Heart right ventricle (tissue), 16 donors: ENCODE measurements at places on chromosomes 5 and 9. TPM values are rescaled to one million over a fixed set of nuclear protein-coding genes. Genes with fewer than 3 reads are reported as not detected.

C5orf46 gene
- total RNA-seq, result 5.1 TPM

DNA sequence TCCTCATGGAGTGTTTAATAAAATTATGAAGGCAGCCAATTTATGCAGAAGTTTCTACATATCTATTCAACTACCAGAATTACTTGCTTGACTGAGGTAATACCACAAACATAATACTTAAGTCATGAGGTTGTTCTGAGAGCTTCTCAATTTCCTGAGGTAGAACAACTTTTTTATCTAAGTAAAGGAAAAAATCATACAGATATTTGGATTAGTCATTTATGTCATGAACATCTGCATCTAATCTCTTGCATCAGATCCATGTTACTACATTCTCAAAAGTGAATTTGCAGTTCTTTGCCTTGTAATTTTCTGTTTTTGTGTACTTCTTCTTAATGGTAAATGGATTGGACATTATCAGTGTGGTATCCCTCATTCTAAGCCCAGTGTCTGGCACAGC is 60.4 kb upstream of the RGMB start:
- no peak for DNase-seq
- no peaks in the 10 kb centered on the region for H3K4me1 ChIP-seq

GRCh38 chr5:107640568-107640967 is 30.2 kb downstream of the EFNA5 start:
- no peaks in the 10 kb centered on the region for H3K4me1 ChIP-seq
- H3K36me3 ChIP-seq, result no peaks in the 10 kb centered on the region
- no peak overlapping the region for H3K27ac ChIP-seq
- no peaks in the 10 kb centered on the region for H3K27me3 ChIP-seq

GRCh38 chr5:122144236-122144635 is 14.9 kb downstream of the ZNF474 start:
- H3K4me1 ChIP-seq, result no peaks in the 10 kb centered on the region
- H3K27me3 ChIP-seq, result no peaks in the 10 kb centered on the region
- no peak overlapping the region for H3K27ac ChIP-seq
- DNase-seq, result no peak
- H3K36me3 ChIP-seq, result no peaks in the 10 kb centered on the region
- no peak overlapping the region for H3K4me3 ChIP-seq

ENTR1 gene
- 20.1 TPM for total RNA-seq

PTPDC1 gene
- total RNA-seq, result 8.0 TPM

- no peak overlapping the region for H3K27ac ChIP-seq
Observed at GRCh38 chr5:177183766-177184360, 50.3 kb downstream of the NSD1 start.

DNA sequence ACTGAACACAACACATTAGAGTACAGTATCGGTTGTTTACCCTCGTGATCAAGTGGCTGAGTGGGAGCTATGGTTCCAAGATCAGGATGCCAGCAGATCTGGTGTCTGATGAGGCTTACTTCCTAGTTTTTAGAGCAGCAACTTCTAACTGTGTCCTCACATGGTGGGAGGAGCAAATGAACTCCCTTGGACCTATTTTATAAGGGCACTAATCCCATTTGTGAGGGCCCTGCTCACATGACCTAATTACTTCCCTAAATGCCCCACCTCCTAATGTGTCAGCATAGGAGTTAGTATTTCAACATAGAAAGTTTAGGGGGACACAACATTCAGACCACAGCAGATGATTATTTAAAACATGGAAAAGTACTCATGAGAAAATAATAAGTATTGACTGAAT is 111.8 kb downstream of the GCNT1 start:
- no peaks in the 10 kb centered on the region for H3K4me1 ChIP-seq
- H3K4me3 ChIP-seq, result no peak overlapping the region

GRCh38 chr9:109072133-109072692 is 47.5 kb downstream of the TMEM245 start:
- no peaks in the 10 kb centered on the region for H3K27me3 ChIP-seq
- no peak overlapping the region for H3K27ac ChIP-seq
- DNase-seq, result no peak
- peaks cover 35% of the 10 kb centered on the region for H3K36me3 ChIP-seq

GRCh38 chr5:55021410-55021809 is 2.6 kb upstream of the GZMK start:
- DNase-seq, result no peak
- no peaks in the 10 kb centered on the region for H3K27me3 ChIP-seq
- no peaks in the 10 kb centered on the region for H3K36me3 ChIP-seq
- no peak overlapping the region for H3K27ac ChIP-seq
- no peaks in the 10 kb centered on the region for H3K4me1 ChIP-seq

DNA sequence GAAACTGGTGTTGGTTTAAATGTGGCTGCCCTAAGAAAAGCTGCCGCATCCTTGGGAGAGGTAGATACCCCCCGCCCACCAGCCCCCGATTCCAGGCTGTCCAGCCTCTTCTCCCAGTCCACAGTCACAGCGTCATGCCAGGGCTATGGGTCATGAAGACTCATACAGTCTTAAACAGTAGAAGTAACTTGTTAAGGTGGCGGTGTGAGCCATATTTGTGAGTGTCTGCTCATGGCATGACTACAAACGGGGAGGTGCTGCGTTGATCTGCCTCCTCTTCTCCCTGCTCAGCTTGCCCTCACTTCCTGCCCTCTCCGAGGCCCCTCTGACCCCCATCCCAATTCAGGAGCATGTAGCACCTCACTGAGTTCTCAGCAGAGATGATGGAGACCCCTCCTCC is 20.8 kb downstream of the FGD3 start:
- no peak overlapping the region for H3K4me3 ChIP-seq
- H3K4me1 ChIP-seq, result peaks cover 7% of the 10 kb centered on the region
- no peaks in the 10 kb centered on the region for H3K27me3 ChIP-seq

PCDHGA10 gene
- total RNA-seq, result 4.3 TPM

COL5A1 gene
- total RNA-seq, result 8.7 TPM
